ENCODE measurements at places on chromosomes 13 and 19.
A peak's percentile ranks its signal among the peaks of the same experiment; 100 is the strongest.

GRCh38 chr13:28357247-28357825 lies 137.6 kb downstream of the FLT1 start:
- DNase-seq: no peak

- no peak for DNase-seq
Measured at GRCh38 chr13:28357911-28358433, 137.0 kb downstream of the FLT1 start.

- no peak for DNase-seq
Measured at GRCh38 chr13:85132986-85133385, 666.2 kb downstream of the SLITRK6 start.

DNA sequence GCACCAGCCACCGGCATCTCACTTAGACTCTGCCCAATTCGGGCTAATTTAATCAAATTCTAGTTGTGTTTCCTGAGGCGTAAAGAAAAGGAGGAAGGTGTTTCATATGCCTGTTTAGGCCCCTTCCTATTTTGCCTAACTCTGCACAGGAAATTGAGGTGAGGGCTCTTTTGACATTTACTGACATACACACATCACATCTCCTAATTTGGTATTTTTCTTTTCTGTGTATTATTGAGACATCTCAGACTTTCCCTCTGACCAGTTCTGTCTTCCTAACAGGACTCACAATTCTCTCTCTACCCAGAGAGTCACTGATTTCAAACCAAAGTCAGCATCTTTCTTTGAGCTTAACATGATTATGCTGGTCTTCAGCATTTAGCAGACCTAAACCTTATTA lies 7.9 kb downstream of the CEACAM3 start:
- no peak for DNase-seq

- DNase-seq: no peak
Measured at GRCh38 chr19:17337675-17338432, 501 bp downstream of the GTPBP3 start.

GRCh38 chr19:44608391-44608821 lies 5.0 kb upstream of the IGSF23 start:
- DNase-seq: peak; percentile 33

DNA sequence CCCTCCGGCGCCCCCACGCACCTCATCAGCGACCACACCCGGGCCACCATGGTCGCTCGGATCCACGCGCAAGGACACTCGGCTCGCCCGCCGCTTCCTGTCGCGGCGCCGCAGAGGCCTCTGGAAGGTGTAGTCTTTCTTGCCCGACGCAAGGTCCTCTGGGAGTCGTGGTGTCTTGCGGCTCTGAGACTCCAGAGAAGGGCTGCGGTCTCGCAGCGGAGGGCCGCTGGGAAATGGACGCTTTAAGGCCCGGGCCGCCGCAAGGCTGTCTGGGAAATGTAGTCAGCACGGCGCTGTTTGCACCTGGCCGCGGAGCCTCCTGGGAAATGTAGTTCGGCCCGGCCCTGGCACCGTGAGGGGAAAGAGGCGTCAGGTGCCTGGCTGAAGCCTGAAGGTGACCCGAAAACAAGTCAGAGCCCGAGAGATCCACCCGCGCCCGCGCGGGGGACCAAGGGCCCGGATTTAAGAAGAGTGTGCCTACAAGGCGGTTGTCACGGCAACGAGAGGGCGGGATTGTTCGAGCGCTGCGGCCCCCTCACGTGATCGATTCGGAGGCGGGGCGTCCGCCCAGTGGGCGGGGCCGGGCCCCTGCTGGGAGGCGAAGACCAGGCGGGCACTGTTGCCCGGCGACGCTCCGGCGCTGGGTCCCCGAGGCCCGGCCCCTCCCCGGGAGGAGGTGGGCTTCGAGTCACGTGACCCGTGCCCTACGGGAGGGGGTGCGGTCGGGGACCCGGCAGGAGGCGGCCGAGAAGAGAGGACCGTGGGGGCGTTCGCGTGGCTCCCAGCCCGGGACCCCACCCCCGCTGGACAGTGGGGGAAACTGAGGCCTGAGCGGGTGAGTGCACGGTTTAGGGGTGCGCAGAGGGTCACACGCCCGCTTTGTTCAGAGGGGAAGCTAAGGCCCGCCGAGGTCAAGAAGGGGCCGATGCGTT lies at the start of the genes HSD11B1L and MICOS13:
HSD11B1L (plus strand) TSS at position 591 of the 932 bp plus-strand sequence. CDS start 3,806 bp downstream, outside the sequence.
MICOS13 (minus strand) TSS at position 80 of the 932 bp plus-strand sequence; CDS start at position 50, 30 bp downstream.
- DNase-seq: peak; percentile 98

GRCh38 chr13:35592457-35592856 lies 116.0 kb upstream of the MAB21L1 start:
- no peak for DNase-seq

DNA sequence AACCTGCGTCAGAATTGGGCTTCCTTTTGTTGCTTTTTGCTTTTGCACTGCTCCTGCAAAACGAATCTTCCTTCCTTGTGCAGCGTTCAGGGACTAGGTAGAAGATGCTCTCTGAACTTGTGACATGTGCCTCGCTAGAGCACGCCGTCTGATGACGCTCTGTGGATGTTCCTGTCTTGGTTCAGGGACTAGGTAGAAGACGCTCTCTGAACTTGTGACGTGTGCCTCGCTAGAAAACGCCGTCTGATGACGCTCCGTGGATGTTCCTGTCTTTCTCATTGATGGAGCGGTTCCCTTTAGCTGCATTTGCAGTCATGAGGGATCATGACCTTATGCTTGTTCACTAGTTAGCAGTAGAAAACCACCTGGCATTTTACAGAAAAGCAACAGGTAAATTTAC lies 154.0 kb downstream of the SOX1 start:
- no peak for DNase-seq

- no peak for DNase-seq
Measured at GRCh38 chr19:1467490-1468273, 11.3 kb downstream of the C19orf25 start.

- no peak for DNase-seq
Measured at GRCh38 chr13:69683921-69684686, 423.5 kb upstream of the ATXN8OS start.

DNA sequence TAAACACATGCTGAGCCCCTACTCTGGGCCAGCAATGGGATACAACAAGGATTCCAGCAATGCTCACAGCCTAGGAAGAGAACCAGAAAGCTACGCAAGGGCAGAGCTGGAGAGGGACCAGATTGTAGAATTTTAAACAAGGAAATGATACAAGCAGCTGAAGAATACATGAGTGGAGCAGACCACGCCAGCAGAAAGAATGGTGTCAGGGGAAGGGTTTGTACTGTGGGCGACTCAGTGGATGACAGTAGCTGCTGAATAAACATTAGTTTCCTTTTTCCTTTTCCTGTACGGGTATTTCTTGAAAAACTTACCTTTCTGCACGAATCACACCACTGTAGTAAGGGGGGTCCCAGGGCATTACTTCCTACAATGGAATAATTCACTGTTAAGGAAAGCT lies 30.7 kb downstream of the MIPEP start:
- DNase-seq: no peak

DNA sequence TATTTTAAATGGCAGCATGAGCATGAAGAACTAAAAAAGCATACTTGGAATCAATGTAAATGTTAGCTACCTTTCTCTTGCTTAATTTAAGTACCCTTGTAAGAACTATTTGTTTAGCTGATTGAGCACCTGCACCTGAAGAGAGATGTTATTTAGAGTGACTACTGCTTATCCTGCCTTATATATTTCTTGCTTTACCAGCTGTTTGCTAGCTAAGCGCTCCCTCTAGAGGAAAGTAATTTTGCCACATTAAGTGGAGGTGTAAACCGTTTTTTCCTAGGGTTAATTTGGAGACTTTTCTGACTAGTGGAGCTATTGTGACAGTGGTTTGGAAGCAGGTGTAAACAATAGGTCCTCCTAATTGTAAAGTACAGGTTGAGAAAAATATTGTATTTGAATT lies 19.4 kb upstream of the PSG2 start:
- DNase-seq: no peak
